T-helper 2 cell treated with Interferon-gamma antibody and Interleukin-4, amounts not matched to agents 5 μg/mL and 100 μg/mL, for 36 hours (primary cell): ENCODE measurements at places on chromosomes 11 and 22.

- no peak for DNase-seq
These were observed 8.8 kb upstream of the OR9I1 start for GRCh38 chr11:58134151-58134550.

- no peak for DNase-seq
These were observed 55.6 kb downstream of the ARHGEF12 start for GRCh38 chr11:120391854-120392253.

DNA sequence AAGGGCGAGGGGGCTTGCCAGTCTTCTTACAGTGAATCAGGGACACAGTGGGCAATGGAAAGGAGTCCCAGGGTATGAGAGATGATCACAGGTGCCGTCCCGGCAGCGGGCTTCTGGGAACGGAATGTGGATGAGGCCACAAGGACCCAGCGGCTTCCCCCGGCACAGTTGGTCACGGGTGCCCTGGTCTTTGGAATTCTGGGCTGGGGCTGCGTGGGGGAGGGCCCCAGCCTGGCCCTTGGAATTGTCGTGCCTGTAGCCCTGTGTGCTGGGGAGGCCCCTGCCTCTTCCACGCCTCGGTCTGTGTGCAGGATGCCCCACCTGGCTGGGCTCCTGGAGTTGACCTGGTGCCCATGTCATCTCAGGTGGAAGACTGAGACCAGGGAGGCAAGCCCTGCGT, 76.6 kb downstream of the FBLN1 start:
- DNase-seq: no peak

- DNase-seq: no peak
These were observed 14.0 kb upstream of the NRIP3 start for GRCh38 chr11:9017773-9018172.

DNA sequence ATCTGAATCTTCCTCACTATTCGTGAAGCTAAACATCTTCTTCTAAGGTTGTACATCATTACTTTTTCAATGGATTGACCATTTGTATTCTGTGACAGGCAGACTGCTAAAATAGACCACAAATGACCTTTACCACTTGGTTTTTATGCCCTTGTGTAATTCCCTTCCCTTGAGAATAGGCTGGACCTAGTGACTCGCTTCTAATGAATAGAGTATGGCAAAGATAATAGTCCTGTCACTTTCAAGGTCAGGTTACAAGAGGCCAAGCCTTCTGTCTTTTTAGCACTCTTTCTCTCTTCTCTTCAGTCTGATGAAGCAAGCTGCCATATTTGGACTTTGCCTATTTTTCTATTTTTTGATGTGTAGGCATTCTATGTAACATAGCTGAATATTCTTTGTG, 492.9 kb downstream of the SOX6 start:
- DNase-seq: no peak

- no peak for DNase-seq
These were observed at the start of gene PLA2G3 for GRCh38 chr22:31139866-31140716. Gene PLA2G3, minus strand, starts transcription at chr22:31140508. Its CDS starts 154 bp downstream, at chr22:31140354.

- no peak for DNase-seq
These were observed 34.0 kb downstream of the SLC22A12 start for GRCh38 chr11:64624883-64625481.
